HAP-1 (cell line): ENCODE measurements at places on chromosomes 2 and 18.

- no peak for DNase-seq
Measured at GRCh38 chr2:23484275-23484674, 99.3 kb downstream of the KLHL29 start.

DNA sequence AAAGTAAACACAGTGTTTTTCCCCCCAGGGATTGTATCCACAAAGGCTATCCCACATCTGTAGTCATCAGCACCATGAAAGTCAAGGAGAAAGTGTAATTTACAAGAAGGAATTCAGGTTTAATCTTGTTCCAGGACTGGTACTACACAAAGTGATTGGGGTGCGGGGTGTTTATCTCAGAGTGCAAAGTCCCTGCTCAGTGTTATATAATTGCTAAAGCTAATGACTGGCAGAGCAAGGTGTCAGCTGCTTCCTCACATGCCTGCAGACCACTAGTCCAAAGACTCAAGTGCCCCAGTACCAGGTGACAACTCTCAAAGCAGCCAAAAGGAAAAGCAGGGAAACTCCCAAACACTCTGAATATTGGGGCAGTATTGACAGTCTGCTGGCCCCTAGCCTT, 40.4 kb upstream of the PDCL3 start:
- no peak for DNase-seq

DNA sequence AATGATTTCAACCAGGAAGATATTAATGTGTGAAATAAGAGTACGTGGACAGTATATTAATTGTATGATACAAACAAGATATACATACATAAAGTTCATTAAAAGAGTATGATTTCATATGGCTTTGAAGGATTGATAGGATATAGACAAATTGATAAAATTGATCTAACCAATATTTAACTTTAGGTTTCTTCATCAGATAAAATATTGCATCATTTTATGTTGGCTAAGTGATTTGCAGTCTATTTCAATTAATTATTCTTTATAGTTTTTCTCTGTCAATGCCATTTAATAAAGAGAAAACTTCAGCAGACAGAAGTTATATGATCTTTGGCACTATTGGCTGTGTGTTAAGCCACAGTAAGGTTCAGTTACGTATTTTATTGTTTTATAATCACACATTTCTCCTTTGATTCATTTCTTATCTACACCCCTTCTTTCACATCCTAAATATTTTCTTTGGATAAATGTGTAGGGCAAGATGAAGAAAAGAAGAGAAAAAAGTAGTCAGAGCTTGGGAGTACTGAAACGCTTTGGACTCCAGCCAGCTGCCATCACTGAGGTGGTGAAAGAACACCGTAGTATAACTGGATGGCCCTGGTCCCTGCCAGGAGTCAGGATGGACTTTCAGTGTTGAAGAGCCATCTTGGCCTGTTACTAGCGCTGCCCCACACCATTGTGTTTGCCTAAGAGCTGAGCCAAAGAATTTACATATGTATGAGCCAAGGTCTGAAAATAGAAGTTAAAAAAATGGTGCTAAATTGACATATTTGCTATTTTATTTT, 9.8 kb upstream of the CPS1 start:
- DNase-seq: no peak

DNA sequence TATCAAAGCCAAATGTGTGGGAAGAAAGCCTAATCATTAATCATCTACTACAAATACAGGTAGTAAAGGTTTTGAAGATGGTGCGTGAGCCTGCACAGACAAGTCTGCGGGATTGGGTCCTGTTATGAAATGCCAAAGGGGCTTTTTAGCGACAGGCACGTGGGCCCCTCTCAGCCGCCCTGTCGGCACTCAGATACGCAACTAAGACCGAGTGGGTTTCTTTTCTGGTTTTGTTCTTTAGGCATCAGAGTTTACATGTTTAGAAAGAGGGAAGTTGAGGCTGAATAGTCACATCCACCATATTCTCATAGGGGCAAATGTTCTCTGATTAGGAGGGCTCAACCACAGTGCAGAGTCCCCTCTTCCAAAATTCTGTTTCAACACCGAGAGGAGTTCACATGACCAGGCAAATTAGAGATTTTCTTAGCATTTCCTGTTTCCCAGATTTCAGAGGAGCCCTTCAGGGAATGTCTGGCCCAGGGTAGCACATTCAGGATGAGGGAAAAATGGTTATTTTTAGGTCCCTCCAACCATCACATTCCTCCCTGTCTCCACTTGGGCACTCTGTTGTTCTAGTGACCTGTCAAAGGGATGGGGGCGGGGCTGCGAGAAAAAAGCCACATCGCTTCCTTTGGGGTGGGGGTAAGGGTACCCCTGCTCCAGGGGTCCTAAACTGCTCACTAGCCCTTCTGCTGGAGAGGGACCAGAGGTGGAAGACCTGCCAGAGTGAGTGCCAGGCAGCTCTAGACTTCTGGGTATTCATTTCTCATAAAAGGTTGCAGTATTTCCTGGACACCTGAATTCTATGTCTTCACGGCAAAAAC, 159.2 kb downstream of the BCL2 start:
- no peak for DNase-seq

- no peak for DNase-seq
Measured at GRCh38 chr2:112821142-112821541, 15.4 kb downstream of the IL1B start.

DNA sequence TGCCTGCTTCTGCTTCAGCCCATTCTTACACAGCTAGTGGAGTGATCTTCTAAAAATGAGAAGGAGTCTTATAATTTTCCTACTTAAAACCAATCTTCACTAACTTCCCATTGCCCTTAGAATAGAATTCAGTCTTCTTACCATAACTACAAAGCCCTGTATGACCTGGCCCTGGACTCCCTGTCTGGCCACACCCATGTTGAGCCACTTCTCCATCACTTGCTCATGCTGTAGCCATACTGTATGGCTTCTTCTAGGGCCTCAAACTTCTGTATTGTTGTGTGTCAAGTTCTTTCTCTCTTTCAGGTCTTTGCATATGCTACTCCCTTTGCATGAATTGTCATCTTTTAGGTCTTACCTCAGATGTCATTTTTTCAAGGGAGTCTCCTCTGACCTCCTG, 11.2 kb downstream of the DGUOK start:
- no peak for DNase-seq

DNA sequence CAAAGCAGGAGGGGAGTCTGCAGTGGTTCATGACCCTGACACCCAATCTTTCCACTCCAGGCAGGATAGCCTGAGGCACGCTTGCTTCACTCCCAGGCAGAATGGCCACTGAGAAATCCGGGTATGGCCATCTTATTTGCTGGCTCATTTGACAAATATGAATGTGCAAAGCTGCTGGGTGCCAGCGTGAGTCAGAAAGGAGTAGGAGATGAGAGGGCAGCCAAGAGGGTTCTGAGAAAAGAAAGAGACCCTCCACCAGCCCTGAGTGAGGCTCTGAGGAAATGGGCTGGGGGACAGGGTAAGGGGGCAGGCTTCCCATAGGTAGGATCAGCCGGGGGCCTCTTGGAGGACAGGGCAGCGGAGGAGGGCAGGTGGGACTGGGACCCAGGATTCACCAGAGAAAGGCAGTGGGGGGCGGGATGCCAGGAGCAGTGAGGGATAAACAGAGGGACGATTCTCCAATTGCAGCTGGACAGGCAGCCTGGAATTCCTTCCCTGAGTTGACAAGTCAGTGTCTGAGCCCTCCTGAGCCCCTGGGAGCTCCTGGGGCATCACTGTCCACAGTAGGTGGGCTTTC, 15.2 kb downstream of the RAMP1 start:
- no peak for DNase-seq

DNA sequence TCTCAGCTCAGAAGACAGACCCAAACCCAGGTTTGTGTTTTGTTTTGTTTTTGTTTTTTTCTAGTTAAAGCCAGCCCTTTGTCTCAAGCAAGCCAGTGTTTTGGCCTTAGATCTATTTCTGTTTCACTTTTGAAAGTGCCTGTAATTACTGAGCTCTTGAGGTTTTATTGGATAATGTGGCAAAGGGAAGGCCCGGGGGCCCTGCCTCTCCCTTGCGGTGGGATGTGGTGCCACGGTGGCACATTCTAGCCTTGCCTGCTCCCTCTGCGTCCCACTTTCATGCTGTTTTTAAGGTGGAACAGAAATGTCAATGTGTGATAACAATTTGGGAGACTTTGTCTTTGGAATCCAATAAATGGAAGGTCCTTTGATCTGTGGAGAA, 2.5 kb downstream of the HPCAL1 start:
- no peak for DNase-seq

DNA sequence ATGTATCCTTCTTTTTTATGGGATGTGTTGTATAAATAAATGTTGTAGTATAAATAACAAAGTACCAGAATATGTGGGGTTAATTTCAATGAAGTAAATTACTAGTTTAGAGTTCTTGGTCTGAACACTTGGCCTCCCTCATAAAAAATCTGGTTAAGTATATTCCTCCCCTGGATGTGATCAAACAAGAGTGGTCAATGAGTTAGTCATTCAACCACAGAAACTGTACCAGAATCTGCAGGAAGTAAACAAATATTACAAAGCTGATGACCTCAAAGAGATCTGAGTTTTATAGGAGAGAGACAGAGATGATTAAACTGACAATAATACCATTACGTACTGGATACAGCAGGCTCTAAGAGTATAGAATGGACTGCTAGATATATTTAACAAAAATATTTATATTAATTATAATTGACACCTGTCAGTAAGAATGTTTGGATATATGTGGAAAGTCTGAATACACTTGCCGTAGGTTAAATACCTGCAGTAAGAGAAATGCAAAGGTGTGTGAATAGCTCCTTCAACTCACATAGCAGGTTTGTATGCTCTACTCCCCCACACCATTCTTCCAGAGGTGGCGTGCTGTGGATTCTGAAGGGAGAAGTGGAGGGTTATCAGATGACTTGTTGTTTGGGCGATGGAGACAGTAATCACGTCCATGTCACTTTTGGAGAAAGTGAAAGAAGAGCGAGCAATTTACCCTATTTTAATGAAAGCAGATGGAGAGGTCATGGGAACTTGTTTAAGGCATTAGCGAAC, 108.3 kb upstream of the LRATD1 start:
- DNase-seq: no peak

DNA sequence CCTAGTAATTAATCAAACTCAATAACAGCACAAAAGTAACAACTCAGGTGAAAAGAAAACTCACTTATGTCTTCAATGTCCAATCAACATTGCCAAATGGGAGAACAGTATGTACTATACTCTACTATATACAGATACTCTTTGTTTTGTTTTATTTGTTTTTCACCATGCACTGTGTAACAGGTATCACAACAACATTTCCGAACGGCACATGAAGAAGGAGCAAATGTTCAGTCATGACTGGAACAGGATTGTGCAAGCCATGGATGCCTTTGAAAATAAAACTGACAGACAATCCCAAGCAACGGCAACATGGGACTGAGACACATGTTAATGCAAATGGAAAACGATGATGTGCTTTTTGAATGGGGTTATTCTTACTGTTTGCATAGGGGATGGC, 334.9 kb upstream of the THUMPD2 start:
- no peak for DNase-seq

GRCh38 chr2:10864861-10865636, 46.7 kb upstream of the KCNF1 start:
- DNase-seq: no peak

DNA sequence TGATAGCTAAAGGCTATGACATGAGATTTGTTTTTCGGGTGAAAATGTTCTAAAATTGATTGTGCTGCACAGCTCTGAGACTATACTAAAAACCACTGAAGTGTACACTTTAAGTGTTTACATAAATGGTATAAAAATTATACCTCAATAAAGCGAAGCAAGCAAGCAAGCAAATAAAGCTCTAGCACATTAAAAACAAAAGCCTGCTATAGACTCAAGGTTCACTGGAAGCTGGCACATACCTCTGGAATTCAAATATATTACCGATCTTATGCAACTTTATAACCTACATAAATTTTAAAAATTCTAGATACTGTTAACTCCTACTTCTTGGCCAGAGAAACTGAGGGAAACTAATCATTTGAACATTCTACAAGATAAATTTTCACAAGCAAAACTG, 20.1 kb downstream of the PELI1 start:
- no peak for DNase-seq

DNA sequence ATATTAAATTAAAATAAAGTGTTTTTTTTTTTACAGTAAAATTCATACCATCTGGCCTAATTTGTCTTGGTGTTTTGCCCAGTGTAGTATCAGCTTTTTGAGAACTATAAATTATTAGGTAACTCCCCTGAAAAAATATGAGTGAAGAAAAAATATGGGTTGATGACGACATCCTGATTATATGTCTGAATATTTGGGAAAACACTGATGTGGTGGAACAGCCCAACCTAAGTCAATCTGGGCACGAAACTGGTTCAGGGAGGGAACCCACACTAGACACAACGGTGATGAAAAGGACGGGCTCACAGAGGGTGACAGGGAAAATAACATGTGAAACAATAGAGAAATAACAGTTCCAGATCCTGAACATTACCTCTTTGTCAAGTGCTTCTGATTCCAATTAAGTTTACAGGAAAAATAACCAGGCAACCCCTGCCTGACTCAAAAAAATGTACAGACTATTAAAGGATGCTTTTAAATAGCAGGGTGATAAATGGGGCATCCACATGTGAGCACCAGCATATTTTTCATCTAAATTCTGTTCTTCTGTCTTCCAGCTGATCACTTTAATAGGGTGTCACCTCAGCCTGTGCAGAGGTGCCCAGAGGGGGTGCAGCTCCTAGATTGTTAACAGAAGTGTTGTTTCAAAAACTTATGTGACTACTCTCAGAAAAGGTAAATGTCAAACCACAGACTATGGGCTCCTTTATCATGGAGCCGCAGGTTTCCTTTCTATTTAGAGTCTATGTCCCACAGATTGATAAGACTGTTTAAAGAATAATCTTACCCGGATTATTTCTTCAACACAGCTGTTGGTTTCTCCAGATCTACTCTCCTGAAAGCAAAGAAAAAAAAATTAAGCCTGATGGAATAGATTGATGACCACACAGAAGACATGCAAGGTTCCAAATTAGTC, 305.4 kb downstream of the AFF3 start:
- no peak for DNase-seq

DNA sequence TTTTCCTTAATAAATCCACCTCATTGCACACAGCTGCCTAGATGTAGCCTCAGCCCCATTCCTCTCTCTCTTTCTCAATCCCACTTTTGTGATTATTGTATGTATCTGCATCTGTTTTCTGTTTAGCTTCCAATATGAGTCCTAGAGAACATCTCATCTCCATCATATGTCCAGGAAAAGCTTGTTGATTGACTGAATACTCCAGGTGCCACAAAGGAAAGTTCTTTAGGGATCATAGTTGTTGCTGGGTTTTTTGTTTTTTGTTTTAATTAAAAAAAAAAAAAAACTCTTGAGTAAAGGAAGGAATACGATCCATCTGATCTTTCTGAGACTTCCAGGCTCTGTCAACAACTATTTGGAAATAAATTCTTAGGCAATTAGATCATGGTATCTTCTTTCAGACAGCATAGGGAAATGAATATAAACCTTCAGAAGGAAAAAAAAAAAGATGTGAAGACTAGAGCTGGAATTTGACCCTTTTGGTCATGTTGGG, 42.5 kb downstream of the KIAA2012 start:
- no peak for DNase-seq

GRCh38 chr2:182649316-182649715, 66.7 kb upstream of the DNAJC10 start:
- peak; percentile 65 for DNase-seq

DNA sequence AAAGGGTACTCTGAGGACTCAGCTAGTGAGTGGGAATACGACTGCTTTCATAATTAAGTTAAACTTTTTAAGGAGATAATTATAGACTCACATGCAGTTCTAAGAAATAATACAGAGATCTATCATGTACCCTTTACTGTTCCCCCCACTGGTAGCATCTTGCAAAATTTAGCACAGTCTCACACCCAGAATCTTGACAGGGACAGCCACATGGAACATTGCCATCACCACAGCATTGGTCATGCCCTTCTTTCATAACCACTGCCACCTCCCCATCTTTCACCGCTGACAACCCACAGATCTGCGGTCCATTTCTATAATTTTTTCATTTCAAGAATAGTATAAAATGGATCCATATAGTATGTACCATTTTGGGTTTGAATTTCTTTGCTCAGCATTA, 37.8 kb downstream of the ARHGEF4 start:
- no peak for DNase-seq
